ENCODE measurements at places on chromosomes 5 and 9. TPM values are rescaled to one million over a fixed set of nuclear protein-coding genes. Genes with fewer than 3 reads are reported as not detected.

- DNase-seq: no peak
Observed at GRCh38 chr5:129387944-129388343, 72.2 kb upstream of the ADAMTS19 start.

DNA sequence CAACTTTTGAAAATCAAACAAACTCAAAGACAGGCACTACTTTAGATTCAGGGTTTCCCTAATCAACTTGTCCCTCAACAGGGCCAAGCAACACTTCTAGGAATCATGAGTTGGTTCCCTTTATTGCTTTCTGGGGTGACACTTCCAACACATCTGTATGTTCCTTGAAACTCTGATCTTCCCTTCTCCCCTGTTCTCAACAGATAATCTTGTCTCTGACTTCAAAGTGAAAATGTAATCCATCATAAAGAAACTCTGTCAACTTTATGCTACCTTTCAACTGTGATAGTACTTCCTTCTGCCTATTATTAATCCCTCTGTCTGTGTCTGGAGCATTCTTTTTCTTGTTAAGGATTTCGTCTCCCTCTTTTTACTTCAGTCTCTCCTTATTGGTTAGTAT, 250.1 kb upstream of the MEF2C start:
- no peak for DNase-seq

DNA sequence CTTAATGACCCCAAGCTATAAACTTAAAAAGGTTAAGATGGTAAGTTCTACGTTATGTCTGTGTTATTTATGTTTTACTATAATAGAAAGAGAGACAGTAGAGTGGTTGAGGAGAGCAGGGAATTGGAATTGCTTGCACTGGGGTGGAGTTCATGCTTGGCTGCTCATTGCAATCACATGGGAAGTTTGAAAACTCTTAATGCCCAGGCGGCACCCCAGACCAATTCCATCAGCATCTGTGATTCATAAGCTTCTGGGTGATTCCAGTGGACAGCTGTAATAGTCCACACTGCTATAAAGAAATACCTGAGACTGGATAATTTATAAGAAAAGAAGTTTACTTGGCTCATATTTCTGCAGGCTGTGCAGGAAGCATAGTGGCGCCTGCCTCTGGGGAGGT, 323.9 kb upstream of the MSX2 start:
- no peak for DNase-seq

The MCTP1 gene
- 9.0 TPM for total RNA-seq

The ZNF366 gene
- 33.7 TPM for total RNA-seq

All from glomerular endothelial cell (primary cell).